Epithelial cell of esophagus (primary cell): ENCODE measurements at places on chromosomes 12 and 14.

DNA sequence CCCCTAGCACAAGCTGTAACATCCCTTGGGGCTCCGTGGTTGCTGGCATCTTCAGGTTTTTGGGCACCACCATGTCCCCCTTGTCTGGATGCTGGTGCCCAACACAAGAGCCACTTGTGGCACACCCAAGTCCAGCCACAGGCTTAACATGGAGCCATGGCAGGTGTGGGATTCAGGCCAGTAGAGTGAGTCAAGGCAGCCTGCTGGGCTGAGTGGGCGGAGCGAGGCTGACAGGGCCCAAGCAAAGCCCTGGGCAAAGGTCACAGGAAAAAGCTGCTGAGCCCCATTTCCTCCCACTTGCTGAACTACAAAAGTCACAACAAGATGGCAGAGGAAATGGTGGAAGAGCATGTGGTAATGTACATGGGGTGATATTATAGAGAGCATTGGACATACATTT, 950.7 kb upstream of the FLRT2 start:
- no peak for DNase-seq

DNA sequence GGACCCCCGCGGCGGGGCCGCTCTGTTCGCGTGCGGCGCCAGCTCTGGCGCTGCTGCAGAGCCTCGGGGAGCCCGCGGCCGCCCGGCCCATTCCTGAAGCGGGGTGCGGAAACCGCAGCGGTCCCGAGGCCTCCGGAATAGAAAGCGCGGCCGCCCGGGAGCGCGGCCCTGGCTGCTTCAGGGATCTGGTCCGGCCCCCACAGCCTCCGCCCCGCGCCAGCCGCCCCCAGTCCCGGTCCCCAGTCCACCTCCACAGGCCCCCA, 204 bp downstream of the HSP90AA1 start:
- no peak for DNase-seq

DNA sequence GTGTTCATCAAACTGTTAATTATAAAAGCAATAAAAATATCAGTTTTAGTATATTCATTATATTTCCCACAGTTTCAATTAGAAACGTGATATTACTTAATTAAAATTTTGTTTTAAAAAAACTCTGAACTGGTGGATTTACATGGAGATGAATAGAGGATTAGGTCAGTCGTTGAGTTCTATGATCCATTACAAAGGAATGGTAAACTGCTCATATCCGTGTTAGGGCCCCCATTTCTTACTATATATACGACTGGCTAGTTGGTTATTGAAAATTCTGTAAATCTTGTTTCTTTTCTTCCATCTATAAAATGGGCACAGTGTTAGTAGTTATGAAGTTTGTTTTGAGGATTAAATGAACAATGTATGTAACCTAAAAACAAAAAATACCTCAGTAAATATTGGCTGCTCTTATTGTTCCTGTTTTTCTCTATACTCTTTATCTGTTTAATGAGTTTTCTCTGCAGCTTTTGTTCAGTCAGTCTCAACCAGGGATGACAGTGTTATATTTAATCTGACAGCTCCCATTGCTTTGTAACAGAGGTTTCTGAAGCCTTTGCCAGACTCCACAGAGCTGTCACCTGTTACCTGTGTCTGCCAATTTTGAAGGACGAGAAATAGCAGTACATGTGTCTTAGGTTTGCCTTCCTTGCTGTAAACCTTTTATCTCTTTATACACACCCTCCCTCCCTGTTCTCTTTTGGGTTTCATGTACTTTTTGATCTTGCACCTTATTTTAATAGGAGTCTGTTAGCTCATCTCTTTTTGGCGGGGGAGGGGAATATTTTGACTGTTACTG, 41.5 kb downstream of the FRS2 start:
- DNase-seq, result no peak

GRCh38 chr14:77203611-77204458, 22.2 kb downstream of the TMEM63C start:
- DNase-seq, result no peak

DNA sequence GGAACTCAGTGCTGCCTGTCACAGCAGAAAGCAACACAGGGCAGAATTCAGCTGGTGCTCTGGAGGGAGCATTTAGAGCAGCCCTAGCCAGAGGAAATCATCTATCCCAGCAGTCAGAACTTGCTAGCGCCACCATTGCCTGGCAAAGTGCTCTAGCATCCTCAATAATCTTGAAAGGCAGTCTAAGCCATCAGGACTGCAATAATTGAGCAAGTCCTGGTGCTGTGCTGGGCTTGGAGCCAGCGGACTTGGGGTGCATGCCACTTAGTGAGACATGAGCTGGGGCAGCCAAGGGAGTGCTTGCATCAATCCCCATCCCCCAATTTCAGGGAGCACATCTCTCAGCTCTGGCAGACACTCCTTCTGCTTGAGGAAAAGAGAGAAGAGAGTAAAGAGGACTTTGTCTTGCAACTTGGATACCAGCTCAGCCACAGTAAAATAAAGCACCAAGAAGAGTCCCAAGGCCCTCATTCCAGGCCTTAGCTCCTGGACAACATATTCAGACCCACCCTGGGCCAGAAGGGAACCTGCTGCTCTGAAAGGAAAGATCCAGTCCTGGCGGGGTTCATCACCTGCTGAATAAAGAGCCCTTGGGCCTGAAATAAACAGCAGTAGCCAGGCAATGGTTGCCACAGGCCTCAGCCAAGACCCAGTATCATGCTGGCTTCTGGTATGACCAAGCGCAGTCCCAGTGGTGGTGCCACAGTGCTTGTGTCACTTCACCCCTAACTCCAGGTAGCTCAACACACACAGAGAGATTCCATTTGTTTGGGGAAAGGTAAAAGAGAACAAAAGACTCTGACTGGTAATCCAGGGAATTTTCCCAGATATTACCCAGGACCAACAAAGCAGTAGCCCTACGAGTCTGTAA, 44.5 kb upstream of the ZDHHC17 start:
- peak; percentile 50 for DNase-seq

GRCh38 chr14:104822821-104823615, 22.1 kb downstream of the ZBTB42 start:
- DNase-seq, result no peak

DNA sequence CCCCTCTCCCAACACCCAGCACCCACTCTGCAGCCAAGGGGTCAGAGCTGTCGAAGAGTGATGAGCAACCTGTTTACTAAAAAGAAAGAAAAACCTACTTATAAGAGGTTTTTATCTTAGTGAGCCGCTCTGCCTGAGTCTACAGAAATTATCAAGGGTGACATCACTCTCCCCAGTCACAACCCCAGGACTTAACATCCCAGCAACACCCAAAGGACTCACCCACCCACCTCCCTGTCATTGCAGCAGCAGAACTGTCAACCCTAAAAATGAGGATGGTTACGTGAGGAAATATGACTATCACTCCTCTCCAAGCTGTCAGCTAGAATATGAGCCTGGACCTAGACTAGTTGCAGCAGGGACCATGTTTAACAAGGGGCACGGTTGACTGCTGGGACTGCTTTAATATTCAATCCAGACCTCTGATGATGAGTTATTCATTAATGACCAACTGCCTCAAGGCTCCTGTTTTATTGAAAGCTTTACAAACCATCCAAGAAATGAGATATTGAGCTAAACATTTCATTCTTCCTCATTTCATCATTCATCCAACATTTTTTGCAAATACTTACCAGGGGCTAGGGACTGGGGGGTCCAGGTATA, 53.9 kb upstream of the FICD start:
- no peak for DNase-seq

DNA sequence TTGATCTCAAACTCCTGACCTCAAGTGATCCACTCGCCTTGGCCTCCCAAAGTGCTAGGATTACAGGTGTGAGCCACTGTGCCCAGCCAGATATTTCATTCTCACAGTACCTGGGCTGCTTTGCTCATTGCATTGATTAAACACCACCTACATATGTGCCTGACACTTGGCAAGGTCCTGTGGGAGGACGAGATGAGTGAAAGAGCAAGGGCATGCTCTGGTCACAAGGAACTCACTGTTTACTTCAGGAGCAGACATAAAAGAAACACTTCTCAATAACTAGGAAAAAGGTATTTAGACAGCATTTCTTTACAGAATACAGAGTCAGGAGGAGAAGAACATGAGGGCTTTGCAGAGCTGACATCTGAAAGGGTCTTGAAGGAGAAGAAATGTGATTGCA, 91.7 kb downstream of the TMCC3 start:
- no peak for DNase-seq

GRCh38 chr14:53128303-53129028, 24.7 kb downstream of the DDHD1 start:
- no peak for DNase-seq

DNA sequence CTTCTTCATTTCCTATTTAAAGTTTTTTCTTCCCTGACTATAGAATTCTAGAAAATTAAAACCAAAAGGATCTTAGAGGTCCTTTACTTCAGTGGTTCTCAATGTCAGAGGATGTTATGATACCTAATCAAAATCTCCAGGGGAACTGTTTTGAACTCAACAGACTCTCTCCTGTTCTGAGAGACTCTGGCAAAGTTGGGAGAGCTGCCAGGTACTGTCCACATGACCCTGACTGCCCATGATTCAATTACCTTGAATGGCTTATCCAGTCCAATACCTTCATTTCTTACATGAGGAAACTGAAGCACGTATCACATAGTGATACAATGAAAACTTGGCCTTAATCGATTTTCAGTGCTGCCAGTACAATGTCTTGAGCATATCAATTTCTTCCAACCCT, 16.6 kb downstream of the ALKBH1 start:
- no peak for DNase-seq

DNA sequence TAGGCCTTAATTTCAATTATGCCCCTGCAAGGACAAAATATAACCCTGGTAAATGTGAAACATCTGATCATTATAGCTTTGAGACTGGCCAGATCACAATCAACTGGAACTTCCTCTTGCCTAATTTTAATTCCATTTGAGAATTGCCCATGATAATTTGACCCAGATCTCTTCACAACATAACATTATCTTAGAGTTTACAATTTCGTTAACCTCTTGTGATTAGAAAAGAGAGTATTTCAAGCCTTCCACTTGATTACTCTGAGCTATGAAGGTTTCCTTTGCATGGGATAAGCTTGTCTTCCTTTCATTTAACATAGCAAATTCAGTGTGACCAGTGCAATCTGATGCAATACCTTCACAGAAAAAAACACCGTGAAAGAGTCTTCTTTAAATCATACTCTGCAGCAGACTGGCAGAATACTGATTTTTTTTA, 143.6 kb downstream of the DUSP6 start:
- no peak for DNase-seq

DNA sequence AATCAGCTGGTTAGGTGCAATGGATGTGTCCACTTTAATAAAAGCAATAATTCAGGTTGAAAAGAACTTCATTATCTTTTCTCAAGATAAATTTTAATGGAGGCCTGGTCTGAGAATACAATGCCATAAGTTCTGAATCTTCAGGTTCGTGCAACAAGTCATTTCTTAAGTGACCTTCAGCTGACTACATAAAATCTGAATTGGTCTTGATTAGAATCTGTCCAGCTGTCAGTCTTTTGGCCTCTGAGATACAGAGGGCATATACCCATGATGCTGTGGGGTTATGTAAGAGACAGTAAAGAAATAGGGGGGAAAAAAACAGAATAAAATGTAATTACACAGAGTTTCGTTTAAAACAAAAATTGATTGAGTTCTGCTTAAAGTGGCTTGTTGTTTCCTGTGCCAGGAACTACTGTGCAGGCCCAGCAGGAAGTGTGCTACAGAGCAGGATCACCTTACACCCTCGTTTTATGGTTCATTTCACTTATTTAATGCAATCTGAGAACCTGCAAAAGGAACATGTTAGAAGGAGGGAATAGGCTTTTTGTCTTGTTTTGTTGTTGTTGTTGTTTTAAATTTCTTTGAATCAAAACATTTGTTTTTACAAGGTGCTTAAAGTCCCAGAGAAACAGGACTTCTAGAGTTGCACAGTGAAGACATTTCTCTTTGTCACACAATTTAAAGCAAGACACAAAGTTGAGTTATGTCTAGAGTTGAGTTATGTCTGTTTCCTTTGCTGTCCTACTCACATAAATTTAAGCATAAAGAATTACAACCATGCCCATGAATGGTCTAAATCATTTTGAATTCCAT, 64.2 kb downstream of the LGR5 start:
- no peak for DNase-seq

GRCh38 chr12:106090591-106091445, 47.9 kb downstream of the NUAK1 start:
- peak; percentile 31 for DNase-seq

GRCh38 chr14:98144964-98145363, 1127.0 kb downstream of the BCL11B start:
- DNase-seq, result peak; percentile 42

GRCh38 chr14:92687681-92688433, 60.6 kb downstream of the LGMN start:
- DNase-seq, result peak; percentile 27
